ENCODE measurements at places on chromosomes 3 and 15.

DNA sequence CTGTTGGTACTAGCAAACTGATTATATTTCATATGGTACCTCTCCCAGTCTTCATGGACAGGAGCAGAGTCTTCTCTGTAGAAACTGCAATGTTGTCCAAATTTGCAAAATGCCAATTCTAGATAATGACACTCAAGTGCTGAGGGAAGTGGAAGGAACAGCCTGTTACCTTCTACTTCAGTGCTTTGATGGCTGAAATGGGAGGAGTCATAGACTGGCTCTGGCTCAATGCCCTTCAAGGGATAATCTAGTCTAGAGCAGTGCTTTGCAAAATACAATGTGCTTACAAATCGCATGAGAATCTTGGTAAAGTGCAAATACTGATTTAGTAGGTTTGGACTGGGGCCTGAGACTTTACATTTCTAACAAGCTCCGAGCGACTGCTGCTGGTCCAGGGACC is 51.7 kb upstream of the ACP3 start:
- DNase-seq = no peak

GRCh38 chr3:100269410-100270214 is 8.8 kb downstream of the TBC1D23 start:
- peak; percentile 98 for DNase-seq

DNA sequence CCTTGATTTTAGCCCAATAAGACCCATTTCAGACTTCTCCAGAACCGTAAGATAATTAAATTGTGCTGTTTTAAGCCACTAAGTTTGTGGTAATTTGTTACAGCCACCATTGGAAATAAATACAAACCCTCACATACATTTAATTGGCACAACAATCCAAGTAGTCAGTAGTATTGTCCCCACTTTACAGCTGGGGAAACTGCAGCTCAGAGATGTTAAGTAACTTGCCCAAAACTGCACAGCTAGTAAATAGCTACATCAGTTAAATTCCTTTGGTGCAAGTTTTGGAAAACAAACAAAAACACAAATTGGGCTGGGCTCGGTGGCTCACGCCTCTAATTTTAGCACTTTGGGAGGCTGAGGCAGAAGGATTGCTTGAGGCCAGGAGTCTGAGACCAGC is 13.3 kb upstream of the IREB2 start:
- DNase-seq = no peak

- peak; percentile 31 for DNase-seq
These were observed 256.5 kb downstream of the MEIS2 start for GRCh38 chr15:36843822-36844221.

DNA sequence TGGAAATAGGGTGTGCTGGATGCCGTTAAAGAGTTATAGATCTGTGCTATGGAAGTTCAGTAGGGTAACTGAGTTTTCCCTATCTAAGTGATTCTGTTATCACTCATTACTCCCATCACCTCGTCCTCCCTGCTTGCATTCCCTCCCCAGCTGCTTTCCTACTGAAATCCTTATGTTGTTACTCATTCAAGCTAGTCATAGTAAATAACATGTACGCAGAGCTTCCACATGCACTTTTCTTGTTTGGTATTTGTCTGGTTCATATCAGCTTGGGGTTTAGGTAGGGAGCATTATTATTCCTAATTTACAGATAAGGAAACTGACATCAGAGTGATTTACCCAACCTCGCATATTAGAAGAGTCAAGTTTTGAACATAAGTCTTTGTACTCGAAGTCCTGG is 135.1 kb downstream of the HCN4 start:
- DNase-seq = no peak

DNA sequence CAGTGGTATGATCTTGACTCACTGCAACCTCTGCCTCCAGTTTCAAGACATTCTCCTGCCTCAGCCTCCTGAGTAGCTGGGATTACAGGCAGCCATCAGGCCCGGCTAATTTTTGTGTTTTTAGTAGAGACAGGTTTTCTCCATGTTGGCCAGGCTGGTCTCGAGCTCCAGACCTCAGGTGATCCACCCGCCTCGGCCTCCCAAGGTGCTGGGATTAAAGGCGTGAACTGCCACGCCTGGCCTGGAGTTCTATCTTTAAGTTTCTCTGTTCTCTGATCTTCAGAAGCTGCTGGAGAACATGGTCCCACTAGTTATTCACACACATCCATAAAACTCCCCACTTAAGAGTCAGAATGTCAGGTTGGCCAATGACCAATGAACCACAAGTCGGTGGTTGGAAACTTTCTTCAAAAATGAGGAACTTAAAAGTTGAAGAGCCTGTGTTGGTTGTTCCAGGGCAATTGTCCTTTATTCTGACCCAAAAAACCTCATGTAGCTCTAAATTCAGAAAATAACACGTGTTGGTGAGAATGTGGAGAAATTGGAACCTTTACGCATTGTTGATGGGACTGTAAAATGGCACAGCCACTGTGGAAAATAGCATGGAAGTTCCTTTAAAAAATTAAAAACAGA is 55.9 kb upstream of the PIK3CB start:
- no peak for DNase-seq

GRCh38 chr15:31448635-31448979 is 122.0 kb downstream of the KLF13 start:
- no peak for DNase-seq

- no peak for DNase-seq
These were observed 25.9 kb downstream of the CCDC32 start for GRCh38 chr15:40538976-40539375.

- DNase-seq = peak; percentile 23
These were observed 108.7 kb downstream of the SLMAP start for GRCh38 chr3:57864853-57865252.

GRCh38 chr3:59949311-59949710 is 899.5 kb upstream of the CFAP20DC start:
- DNase-seq = no peak

GRCh38 chr15:46386356-46386755 is 751.5 kb downstream of the SQOR start:
- DNase-seq = no peak

DNA sequence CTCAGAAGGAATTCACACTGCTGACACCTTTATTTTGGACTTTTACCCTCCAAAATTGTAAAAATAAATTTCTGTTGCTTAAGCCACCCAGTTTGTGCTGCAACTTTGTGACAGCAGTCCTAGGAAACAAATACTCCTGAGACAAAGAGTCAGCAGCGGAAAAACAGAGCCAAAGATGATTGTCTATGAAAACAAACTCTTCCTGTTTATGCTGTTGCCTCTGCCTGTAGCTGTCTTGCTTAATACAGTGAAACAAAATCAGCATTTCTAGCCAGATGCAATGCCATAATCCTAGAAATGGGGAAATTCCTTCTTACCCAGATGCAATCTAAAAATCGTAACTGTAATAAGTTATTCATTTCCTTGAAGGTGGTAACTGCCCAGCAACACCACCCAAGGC is 387.5 kb upstream of the ATP11B start:
- DNase-seq = no peak

- no peak for DNase-seq
These were observed 98.8 kb upstream of the TNFAIP8L3 start for GRCh38 chr15:51193526-51193925.

GRCh38 chr15:25065286-25065685 is 110.5 kb downstream of the SNRPN start:
- no peak for DNase-seq

GRCh38 chr3:186589121-186589520 is 18.6 kb downstream of the DNAJB11 start:
- DNase-seq = peak; percentile 15

- DNase-seq = no peak
These were observed 32.8 kb downstream of the FBLN2 start for GRCh38 chr3:13581485-13582365.

GRCh38 chr3:114436182-114436581 is 142.4 kb downstream of the TIGIT start:
- no peak for DNase-seq

DNA sequence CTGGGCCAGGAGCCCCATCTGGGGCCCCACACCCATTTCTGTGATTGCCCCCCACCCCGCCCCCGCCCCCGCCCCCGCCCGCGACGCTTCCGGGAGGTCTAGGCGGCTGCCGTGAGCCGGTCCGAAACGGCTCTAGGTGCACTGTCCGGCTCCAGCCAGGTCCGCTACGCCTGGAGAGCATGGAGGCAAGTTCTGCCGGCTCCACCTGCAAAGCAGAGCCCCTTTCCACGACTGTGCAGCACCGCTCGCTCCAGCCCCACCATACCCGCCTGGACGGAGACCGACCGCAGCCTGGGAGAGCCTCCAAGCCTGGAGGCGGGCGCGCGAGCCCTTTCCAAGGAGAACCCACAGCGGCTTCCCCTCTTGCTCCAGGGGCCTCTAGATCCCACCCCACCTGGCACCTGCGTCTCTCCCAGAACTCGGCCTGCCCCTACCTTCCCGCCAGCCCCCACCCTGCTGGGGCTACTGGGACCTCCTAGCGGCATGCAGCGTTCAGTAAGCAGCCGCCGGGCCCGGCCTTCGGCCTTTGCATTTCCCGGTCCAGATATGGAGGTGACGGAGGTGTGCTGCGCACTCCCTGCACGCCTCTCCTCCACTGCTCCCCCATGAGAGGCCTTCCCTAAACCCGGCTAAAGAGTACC is 66.2 kb downstream of the KLF13 start:
- DNase-seq = no peak

GRCh38 chr3:72487078-72487765 is 361.0 kb downstream of the SHQ1 start:
- DNase-seq = peak; percentile 96
